ENCODE measurements at places on chromosomes 11 and 22.

- no peak for DNase-seq
Observed at GRCh38 chr22:31193092-31193491, 19.0 kb upstream of the LIMK2 start.

- DNase-seq: no peak
Observed at GRCh38 chr22:41898645-41899044, 16.2 kb downstream of the SHISA8 start.

DNA sequence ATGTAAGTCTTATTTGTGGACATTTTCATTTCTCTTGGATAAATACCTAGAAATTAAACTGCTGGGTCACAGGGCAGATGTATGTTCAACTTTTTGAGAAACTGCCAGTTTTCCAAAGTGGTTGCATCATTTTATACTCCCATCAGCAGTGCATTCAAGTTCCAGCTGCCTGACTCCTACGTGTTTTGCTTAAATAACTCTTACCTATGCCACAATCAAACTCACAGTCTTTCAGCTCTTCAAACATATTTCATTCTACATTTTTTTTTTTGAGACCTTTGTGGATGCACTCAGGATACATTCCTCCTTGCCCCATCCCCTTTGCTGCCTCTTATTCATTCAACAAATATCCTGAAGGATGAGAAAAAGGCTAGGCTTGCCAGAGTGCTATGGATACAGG lies 9.2 kb downstream of the TCF20 start:
- no peak for DNase-seq

DNA sequence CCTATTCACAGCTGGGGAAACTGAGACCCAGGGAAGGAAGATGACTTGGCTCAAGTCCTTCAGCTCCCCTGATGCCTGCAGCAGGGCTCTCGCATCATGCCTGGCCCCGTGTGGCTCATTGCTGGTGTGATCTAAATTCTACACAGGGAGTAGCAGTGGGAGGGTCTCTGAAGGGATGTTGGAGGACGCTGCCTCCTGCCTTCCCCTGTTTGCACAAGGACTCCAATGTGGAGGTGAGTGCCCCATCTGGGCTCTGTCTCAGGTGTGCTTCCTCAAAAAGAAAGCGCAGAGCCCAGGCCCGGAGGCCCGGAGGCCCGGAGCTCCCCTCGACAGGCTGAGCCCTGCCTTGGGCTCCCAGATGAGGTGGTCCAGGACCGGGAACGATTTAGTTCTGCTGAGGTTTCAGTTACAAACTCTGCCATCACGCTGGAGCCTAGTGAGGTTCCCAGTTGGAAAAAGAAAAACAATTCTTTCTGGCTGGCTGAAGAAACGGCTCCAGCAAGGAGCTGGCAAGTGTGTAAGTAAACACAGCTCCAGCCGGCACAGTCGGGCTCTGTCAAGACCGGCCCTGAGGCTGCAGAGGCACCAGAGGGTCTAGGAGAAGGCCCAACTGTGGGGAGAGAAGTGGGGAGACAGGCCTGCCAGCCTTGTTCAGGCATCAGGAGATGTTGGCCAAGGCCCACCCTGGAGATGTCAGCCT lies 49.8 kb downstream of the NAT10 start:
- DNase-seq: no peak

DNA sequence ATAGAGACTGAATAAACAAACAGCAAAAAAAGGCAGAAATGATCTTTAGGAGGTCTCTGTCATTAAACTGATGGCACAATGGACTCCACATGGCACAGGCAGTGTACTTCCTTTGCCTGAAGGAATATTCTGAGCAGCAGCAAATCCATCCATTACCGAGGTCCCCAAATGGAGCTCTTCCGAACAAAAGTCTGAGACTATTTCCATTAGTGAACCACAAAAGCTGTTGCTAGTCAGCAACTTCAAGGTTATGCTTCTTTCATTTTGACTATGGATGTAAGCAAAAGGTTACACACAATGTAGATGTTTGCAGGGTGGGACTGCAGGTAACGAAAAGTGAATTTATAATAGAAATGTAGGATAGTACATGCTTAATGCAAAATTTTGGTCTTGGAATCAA lies 14.5 kb downstream of the NARS2 start:
- no peak for DNase-seq

DNA sequence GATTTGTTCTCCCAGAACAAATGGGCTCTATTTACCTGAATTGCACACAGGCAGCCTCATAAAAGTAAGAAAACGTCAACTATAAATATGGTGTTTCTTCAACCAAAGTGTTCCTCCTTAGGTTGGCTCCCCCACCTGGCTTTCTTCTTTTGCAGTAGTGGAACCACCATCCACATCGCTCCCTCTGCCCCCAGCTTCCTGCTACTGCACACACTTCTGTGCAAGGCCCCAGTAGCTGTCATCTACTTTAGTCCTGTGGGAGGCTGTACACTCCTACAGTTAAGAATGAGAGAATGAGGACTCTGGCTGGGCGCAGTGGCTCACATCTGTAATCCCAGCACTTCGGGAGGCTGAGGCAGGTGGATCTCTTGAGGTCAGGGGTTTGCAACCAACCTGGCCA lies 89.5 kb downstream of the BMAL1 start:
- DNase-seq: no peak

DNA sequence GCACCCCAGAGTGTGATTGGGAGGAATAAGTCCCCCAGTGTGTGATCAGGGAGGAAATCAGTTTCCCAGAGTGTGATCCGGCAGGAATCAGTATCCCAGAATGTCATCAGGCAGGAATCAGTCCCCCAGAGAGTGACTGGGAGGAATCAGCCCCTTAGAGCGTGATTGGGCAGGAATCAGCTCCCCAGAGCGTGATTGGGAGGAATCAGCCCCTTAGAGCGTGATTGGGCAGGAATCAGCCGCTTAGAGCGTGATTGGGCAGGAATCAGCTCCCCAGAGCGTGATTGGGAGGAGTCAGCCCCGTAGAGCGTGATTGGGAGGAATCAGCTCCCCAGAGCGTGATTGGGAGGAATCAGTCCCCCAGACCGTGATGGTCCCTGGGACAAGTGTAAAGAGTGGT lies 81.1 kb upstream of the EIF3D start:
- DNase-seq: no peak

DNA sequence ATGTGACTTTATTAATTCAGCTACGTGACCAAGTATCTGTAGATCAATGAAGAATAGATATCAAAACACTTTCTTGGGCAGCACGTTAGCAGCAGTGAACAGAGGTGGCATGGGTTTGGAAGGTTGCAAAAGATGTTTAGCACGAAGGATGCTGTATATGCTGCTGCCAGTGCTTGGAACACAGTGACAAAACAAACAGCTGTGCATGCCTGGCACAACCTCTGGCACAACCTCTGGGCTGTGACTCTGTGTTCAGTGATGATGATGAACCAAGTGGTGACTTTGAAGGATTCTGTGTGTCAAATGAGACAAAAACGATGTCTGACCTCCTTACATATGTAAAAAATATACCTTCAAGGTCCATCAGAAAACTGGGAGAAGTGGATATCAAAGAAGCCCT lies 104.7 kb downstream of the TBC1D22A start:
- no peak for DNase-seq

DNA sequence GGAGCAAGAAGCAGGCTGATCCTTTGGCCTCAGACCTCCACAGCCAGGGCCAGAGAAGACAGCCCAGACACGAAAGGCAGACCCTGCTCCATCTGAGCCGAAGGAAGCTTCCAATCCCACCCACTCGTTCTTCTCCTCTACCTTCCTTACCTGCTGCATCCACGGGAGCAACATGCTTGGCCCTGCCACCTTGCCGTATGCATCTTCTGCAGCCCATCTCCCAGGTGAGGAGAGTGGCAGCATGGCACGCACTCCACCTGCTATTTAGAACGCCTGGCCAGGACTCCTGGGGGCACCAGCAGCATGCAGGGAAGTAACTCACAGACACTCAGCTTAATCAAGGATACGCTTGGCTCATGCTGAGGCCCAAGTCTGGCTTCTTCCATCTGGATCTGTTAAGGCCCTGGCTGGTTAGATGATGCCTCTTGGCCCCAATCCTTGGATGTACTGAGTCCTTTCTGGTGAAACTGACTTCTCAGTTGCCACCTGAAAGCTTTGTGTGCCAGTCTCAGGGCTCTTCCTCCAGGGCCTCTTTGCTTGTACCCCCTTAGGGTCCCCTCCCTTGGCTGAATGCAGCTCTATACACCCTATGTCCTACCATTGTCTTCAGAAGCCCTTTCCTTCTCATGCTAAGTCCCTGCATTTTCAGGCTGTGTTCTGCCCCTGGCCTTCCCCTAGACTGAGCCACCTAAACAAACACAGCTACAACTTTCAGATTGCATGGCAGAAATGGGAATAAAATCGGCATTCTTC lies 604.9 kb downstream of the BUD13 start:
- no peak for DNase-seq

GRCh38 chr22:41821471-41822316 lies 11.2 kb upstream of the SREBF2 start:
- DNase-seq: no peak

DNA sequence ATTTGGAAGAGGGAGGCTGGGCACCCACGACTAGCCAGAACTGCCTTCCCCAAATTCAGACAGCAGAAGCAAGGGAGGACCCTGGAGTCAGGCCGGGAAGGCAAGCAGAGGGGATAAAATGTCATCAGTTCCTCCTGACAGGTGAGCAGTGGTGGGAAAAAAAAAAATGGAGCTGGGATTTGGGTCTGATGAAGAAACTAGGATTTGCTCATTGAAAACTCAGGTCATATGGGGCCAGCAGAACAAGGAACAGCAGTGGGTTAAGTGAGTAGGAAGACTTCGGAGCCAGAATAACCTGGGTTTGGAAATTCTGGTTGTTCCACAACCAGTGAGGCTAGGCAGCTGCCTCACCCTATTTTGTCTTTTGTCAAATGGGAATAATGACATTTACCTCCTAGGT lies 28.9 kb upstream of the DRD2 start:
- no peak for DNase-seq

GRCh38 chr22:42969348-42969975 lies 45.5 kb downstream of the PACSIN2 start:
- no peak for DNase-seq

DNA sequence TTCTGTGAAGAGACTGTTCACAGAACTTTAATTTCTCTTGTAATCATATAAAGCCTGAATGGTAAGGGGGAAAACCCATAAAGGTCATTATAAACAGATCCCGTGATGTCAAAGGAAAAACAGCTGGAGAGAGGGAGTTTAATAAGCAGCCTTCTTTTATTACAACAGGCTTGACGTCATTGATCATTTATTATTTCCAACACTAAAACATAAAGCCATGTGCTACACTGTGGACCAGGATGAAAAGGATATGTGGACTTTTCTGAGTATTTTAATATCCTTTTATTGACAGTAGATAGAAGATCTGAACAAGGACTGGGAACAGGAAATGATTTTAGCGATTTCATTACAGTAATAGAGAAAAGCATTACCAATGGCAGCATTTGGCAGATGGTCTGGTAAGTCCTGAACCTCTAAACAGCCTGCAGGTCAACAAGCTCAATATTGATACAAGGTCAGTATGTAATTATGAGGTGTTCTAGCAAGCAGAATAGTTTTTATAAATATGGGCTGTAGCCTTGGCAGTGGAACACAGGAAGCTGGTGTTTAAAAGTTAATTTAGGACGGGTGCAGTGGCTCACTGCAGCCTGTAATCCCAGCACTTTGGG lies 25.1 kb upstream of the TPH1 start:
- no peak for DNase-seq

- DNase-seq: no peak
Observed at GRCh38 chr11:122649116-122649515, 6.4 kb upstream of the UBASH3B start.

DNA sequence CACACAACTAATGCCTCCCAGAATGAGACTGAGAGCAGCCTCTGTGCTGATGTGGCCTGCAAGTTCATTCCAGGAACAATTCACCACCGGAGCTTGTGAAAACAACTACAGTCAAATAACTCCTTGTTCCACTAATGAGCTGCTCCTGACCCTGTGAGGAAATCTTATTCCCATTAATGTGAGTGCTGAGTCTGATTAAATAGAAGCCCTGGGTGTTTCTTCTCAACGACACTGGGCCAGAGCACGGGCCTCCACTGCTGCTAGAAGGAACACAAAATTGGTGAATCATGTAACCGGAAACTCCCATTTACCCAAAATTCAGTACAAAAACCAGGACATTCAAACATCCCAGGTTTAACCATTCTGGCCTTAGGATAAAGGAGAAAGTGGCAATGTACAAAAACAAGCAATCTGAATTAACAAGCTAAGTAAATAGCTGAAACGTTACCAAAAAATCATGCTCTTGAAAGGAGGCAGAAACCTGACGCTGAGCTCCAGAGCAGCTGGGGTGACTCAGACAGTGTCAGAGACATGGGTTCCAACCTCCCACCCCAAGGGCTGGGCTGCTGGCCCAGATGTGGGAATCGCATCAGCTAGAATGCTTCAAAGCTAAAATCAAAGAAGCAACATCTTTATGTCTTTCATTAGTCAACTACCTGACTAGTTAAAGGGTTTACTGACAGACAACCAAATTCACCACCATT lies 26.7 kb downstream of the SERGEF start:
- DNase-seq: no peak

DNA sequence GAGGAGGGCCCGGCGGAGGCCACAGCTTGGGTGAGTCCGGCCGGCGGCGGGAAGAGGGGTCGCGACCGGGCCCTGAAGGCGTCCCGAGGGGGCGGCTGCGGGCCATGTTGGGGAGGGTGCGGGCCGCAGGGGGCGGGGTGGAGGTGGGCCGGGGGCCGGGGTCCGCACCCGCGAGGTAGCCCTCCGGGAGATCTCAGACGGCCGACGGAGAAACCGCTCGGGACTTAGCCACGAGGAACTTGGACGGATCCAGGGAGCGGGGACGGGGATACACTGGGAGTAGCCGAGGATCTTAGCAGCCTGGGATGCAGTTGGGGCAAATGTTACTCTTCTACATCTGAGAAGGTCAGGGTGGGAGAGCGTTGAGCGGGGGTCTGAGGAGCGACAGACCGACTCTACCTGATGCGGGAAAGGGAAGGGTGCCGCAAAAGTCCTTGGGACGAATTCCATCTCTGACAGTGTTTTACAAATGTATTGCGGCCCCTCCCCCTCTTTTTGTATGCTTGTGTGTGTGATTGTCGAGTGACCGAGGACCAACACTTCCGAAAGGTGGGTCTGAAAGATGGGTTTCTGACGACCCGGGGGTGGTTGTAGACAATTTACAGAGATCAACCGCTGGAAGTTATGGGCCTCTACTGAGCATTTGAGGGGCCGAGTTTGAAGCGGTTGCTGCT lies 658 bp downstream of the STIP1 start:
- no peak for DNase-seq
